Activated naive CD8-positive, alpha-beta T cell treated with anti-CD3 and anti-CD28 coated beads, Interleukin-2, amount 10 ng/mL, durations not matched to agents 7 days and 5 days (primary cell): ENCODE measurements at places on chromosomes 12 and 14. TPM values are rescaled to one million over a fixed set of nuclear protein-coding genes. Genes with fewer than 3 reads are reported as not detected.

GRCh38 chr12:72448089-72448488 is 175.9 kb downstream of the TRHDE start:
- no peak overlapping the region for H3K27ac ChIP-seq
- H3K4me3 ChIP-seq, result no peak overlapping the region
- no peak for DNase-seq
- H3K4me1 ChIP-seq, result no peaks in the 10 kb centered on the region
- H3K36me3 ChIP-seq, result no peaks in the 10 kb centered on the region

- no peaks in the 10 kb centered on the region for H3K27me3 ChIP-seq
- no peak overlapping the region for H3K4me3 ChIP-seq
- no peaks in the 10 kb centered on the region for H3K36me3 ChIP-seq
- no peak for DNase-seq
- no peaks in the 10 kb centered on the region for H3K4me1 ChIP-seq
- no peak overlapping the region for H3K27ac ChIP-seq
These were observed 599.4 kb upstream of the MDGA2 start for GRCh38 chr14:48274826-48275225.

DNA sequence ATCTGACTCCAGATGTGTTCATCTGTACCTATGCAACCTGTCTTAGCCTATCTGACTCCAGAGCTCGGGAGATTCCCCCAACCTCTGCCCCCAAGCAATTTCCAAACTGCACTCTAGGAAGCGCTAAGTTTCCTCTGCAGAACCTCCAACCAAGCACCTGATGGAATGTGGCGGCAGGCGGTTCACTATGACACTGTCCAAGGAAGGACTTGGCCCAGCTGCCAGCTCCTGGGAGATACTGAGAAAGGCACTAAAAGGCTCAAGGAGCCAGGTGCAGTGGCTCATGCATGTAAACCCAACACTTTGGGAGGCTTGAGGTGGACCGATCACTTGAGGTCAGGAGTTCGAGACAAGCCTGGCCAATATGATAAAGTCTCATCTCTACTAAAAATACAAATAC is 244.0 kb downstream of the BCL11B start:
- H3K27me3 ChIP-seq, result no peaks in the 10 kb centered on the region
- H3K36me3 ChIP-seq, result peaks cover 11% of the 10 kb centered on the region
- no peak overlapping the region for H3K4me3 ChIP-seq
- peak; percentile 2 for DNase-seq
- peaks cover 5% of the 10 kb centered on the region for H3K4me1 ChIP-seq

GRCh38 chr12:27331927-27332324 is 710 bp upstream of the BMAL2 start:
- peak overlapping the region; percentile 75 for H3K27ac ChIP-seq
- peaks cover 5% of the 10 kb centered on the region for H3K27me3 ChIP-seq
- peak overlapping the region; percentile 81 for H3K4me3 ChIP-seq
- DNase-seq, result no peak

The B4GALNT1 gene
- total RNA-seq, result 0.80 TPM

- H3K4me1 ChIP-seq, result no peaks in the 10 kb centered on the region
- no peak overlapping the region for H3K27ac ChIP-seq
- no peak for DNase-seq
- no peaks in the 10 kb centered on the region for H3K27me3 ChIP-seq
- no peak overlapping the region for H3K4me3 ChIP-seq
These were observed 12.3 kb upstream of the LMO3 start for GRCh38 chr12:16618256-16618655.

- H3K27ac ChIP-seq, result no peak overlapping the region
- H3K27me3 ChIP-seq, result no peaks in the 10 kb centered on the region
- DNase-seq, result no peak
- H3K4me1 ChIP-seq, result peaks cover 16% of the 10 kb centered on the region
These were observed 8.6 kb downstream of the GIT2 start for GRCh38 chr12:109987615-109988014.

DNA sequence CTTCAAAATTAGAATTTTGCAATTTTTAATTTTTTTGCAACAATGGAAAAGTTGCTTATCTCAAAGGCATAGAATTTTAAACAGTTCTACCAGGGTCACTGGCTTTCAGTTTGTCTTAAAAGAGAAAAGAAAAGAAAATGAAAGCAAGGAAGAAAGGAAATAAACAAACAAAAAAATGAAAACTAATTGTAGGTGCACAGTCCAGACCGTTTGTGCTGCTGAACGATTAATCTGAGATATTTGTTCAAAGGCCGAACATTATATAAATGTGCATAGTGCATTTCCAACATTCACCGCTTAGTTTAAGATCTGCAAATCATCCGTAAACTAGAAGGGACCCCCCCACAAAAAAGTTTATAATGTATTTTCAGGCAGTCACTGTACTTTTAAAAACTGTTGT is 5.5 kb upstream of the OTX2 start:
- no peaks in the 10 kb centered on the region for H3K4me1 ChIP-seq
- H3K36me3 ChIP-seq, result peaks cover 1% of the 10 kb centered on the region
- peaks cover 76% of the 10 kb centered on the region for H3K27me3 ChIP-seq

- peaks cover 1% of the 10 kb centered on the region for H3K4me1 ChIP-seq
- DNase-seq, result no peak
- peaks cover 1% of the 10 kb centered on the region for H3K36me3 ChIP-seq
- no peak overlapping the region for H3K4me3 ChIP-seq
- H3K27ac ChIP-seq, result no peak overlapping the region
These were observed 41.3 kb upstream of the C12orf71 start for GRCh38 chr12:27123642-27124041.

DNA sequence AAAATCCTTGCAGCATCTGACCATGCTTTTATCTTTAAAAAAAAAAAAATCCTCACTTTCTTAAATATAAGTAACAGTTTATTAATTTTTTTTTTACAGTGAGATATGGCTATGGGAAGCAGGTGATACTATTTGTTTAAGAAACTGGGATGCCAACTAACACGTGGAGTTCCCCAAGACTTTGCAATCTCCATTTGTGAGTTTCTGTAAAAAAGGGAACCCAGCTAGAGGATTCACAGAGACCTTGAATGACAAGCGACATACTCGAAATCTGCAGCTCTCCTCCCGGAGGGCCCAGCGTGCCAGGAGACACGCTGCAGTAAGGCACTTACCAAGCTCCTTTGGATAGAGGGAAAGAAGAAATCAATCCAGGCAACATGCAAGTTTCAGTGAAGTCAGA is 30.1 kb downstream of the SLC15A4 start:
- no peaks in the 10 kb centered on the region for H3K27me3 ChIP-seq
- H3K36me3 ChIP-seq, result peaks cover 35% of the 10 kb centered on the region
- H3K27ac ChIP-seq, result peak overlapping the region; percentile 66
- H3K4me1 ChIP-seq, result peaks cover 23% of the 10 kb centered on the region

DNA sequence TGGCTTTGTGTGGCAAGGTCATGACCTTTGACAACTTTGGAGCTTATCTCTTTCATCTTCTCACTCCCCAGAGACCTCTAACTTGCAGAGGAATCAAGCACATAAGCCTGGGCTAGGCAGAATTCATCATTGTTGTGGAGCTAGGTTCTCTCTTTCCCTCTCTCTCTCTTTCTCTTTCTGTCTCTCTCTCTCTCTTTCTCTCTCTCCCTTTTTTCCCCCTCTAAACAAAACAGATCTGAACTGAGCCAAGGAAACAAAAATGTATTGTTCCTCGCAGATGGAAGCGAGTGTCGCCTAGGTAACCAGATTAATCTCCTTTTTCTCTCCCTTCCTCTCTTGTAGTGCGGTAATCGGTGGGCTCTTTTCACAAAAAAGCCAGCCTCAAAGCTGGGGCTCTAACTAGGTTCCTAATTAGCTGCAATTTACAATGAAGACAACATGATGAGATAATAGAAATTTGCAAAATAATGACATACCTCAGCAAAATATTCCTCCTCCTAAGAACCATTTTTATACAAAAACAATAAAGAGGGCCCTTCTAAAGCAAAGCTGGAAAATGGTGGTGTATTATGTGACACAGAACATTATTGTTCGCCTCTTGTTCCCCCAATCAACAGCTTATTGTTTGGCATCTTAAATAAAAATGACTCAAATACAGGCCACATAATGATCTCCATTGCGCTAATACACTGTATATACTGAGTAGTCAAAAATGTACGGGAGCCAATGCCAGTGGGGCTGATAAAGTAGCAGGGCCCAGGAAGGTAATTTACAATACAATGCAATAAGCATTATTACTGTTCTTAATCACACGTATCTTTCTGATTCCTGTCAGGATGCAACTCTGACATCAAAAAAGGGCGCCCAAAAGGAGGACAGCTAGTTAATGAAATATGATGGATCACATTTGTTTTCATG is 65.7 kb upstream of the SOX5 start:
- H3K4me1 ChIP-seq, result no peaks in the 10 kb centered on the region
- no peak overlapping the region for H3K4me3 ChIP-seq
- H3K27ac ChIP-seq, result no peak overlapping the region
- no peaks in the 10 kb centered on the region for H3K36me3 ChIP-seq
- H3K27me3 ChIP-seq, result no peaks in the 10 kb centered on the region

GRCh38 chr14:102323102-102323501 is 3.6 kb downstream of the ZNF839 start:
- no peaks in the 10 kb centered on the region for H3K27me3 ChIP-seq
- no peaks in the 10 kb centered on the region for H3K36me3 ChIP-seq
- no peak overlapping the region for H3K4me3 ChIP-seq

DNA sequence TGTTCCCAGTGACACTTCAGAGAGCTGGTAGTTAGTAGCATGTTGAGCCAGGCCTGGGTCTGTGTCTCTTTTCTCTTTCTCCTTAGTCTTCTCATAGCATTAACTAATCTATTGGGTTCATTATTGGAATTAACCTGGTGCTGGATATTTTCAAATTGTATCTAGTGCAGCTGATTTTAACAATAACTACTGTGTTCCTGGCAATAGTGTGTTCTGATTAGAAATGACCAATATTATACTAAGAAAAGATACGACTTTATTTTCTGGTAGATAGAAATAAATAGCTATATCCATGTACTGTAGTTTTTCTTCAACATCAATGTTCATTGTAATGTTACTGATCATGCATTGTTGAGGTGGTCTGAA is 3.0 kb downstream of the FOS start:
- no peak for DNase-seq
- peaks cover 22% of the 10 kb centered on the region for H3K4me1 ChIP-seq
- H3K4me3 ChIP-seq, result no peak overlapping the region
- peaks cover 41% of the 10 kb centered on the region for H3K27me3 ChIP-seq
- peaks cover 6% of the 10 kb centered on the region for H3K36me3 ChIP-seq

The RSRC2 gene
- total RNA-seq, result 108 TPM

The ITPR2 gene
- total RNA-seq, result 43.5 TPM

GRCh38 chr12:104466709-104467345 is 10.1 kb downstream of the CHST11 start:
- no peak for DNase-seq
- H3K27me3 ChIP-seq, result no peaks in the 10 kb centered on the region
- H3K27ac ChIP-seq, result peak overlapping the region; percentile 78
- H3K4me1 ChIP-seq, result peaks cover 80% of the 10 kb centered on the region
- H3K4me3 ChIP-seq, result peak overlapping the region; percentile 71
- peaks cover 43% of the 10 kb centered on the region for H3K36me3 ChIP-seq

GRCh38 chr14:55065411-55065810 is 14.0 kb downstream of the MAPK1IP1L start:
- no peak overlapping the region for H3K4me3 ChIP-seq
- DNase-seq, result no peak
- H3K36me3 ChIP-seq, result peaks cover 40% of the 10 kb centered on the region
- H3K27ac ChIP-seq, result no peak overlapping the region

GRCh38 chr12:123487428-123487827 is 29.5 kb downstream of the SNRNP35 start:
- no peak for DNase-seq
- no peaks in the 10 kb centered on the region for H3K27me3 ChIP-seq
- peaks cover 1% of the 10 kb centered on the region for H3K36me3 ChIP-seq
- H3K4me1 ChIP-seq, result peaks cover 18% of the 10 kb centered on the region
- H3K4me3 ChIP-seq, result no peak overlapping the region

DNA sequence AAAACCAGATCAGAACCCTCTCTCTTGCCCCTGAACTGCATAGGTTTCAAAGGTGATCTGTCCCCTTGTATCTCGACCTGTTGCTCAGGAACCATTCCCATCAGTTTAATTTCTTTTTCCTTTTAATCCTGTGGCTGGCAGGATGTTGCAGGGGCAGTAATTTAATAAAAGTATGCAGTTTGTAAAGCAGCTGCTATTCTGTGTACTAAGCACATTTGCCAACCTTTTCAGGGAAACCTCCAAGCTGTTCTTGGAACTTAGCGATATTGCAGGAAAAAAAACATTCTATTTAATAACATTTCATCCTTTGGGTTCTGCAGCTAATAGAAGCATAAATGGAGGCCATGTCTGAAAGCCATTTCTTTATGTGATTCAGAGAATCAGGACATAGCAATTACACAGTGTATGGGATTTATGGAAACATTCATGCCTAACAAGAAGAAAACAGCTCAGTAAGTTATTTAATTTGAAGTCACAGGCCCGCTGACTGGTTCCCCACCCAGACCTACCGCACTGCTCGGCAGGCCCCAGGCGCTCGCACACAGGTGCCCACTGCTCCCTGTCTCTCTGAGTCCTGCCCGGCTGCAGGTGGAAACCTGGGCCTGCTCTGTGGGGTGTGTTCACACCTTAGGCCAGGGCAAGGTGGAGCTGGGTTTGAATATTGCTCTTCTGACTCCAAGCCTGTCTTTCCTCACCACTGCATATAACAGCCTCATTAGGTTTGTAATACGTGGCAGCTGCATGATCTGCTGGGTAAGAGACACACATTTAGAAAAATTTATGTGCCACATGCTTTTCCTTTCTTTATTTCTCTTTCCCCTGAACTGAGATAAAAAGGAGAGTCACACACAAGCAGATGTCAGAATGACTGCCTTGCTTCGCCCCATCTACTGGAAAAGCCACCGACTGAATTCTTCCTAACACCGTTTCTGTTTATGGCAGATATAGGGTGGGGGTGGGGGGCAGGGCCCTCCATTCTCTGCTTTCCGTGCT is 119.7 kb downstream of the SLC25A47 start:
- no peak overlapping the region for H3K4me3 ChIP-seq
- no peak overlapping the region for H3K27ac ChIP-seq
- H3K36me3 ChIP-seq, result no peaks in the 10 kb centered on the region
- H3K27me3 ChIP-seq, result no peaks in the 10 kb centered on the region

- DNase-seq, result no peak
- H3K4me3 ChIP-seq, result no peak overlapping the region
- no peaks in the 10 kb centered on the region for H3K27me3 ChIP-seq
- H3K27ac ChIP-seq, result no peak overlapping the region
- H3K36me3 ChIP-seq, result peaks cover 11% of the 10 kb centered on the region
These were observed 141.9 kb downstream of the NUBPL start for GRCh38 chr14:31703056-31703455.

DNA sequence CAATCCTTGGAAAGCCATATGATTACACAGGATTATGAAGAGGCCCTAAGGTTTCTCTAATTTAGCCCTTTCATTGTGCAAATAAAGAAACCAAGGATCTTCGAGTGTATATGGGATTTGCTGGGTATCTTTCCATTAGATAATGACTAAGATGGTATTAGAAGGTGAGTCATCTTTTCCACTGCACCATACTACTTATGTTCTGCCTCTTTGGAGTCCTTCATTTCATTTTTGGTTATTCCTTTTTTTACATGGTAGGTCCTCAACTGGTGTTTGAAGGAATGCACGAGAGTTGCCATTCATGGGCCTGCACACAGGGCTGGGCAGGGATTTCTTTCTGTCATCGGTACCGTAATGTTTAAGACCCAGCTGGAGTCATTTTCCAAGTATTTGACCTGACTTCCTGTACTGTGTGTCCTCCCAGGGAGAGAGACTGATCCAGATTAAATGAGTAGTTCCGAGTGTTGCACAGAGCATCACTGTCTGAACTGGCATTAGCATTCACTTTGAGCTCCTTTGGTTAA is 85.7 kb downstream of the BORCS5 start:
- H3K27ac ChIP-seq, result peak overlapping the region; percentile 96
- peaks cover 24% of the 10 kb centered on the region for H3K36me3 ChIP-seq
- DNase-seq, result no peak
- H3K4me1 ChIP-seq, result peaks cover 51% of the 10 kb centered on the region

The STYK1 gene
- 3.1 TPM for total RNA-seq
